ENCODE measurements at places on chromosomes 2 and 18. TPM values are rescaled to one million over a fixed set of nuclear protein-coding genes. Genes with fewer than 3 reads are reported as not detected.

NCKAP1 gene
- 61.6 TPM for polyA plus RNA-seq

RFTN2 gene
- 2.7 TPM for polyA plus RNA-seq

CHRND gene
- polyA plus RNA-seq, result not detected

ASNSD1 gene
- 32.4 TPM for polyA plus RNA-seq

D2HGDH gene
- 19.6 TPM for polyA plus RNA-seq

HK2 gene
- polyA plus RNA-seq, result 7.3 TPM

TNFRSF11A gene
- 25.4 TPM for polyA plus RNA-seq

VIL1 gene
- polyA plus RNA-seq, result 247 TPM

CRYGC gene
- not detected for polyA plus RNA-seq

COL6A3 gene
- polyA plus RNA-seq, result 92.4 TPM

FBXO48 gene
- 0.78 TPM for polyA plus RNA-seq

CFAP65 gene
- not detected for polyA plus RNA-seq
